Mesenchymal stem cell (in vitro differentiated cells and primary cell): ENCODE measurements at places on chromosomes 12 and 14.

- no peak for DNase-seq
Measured at GRCh38 chr12:128933926-128934325, 80.6 kb downstream of the GLT1D1 start.

- no peak for DNase-seq
Measured at GRCh38 chr14:31541702-31542101, 19.5 kb upstream of the NUBPL start.

GRCh38 chr12:101824831-101825230, 5.9 kb downstream of the GNPTAB start:
- no peak for DNase-seq

DNA sequence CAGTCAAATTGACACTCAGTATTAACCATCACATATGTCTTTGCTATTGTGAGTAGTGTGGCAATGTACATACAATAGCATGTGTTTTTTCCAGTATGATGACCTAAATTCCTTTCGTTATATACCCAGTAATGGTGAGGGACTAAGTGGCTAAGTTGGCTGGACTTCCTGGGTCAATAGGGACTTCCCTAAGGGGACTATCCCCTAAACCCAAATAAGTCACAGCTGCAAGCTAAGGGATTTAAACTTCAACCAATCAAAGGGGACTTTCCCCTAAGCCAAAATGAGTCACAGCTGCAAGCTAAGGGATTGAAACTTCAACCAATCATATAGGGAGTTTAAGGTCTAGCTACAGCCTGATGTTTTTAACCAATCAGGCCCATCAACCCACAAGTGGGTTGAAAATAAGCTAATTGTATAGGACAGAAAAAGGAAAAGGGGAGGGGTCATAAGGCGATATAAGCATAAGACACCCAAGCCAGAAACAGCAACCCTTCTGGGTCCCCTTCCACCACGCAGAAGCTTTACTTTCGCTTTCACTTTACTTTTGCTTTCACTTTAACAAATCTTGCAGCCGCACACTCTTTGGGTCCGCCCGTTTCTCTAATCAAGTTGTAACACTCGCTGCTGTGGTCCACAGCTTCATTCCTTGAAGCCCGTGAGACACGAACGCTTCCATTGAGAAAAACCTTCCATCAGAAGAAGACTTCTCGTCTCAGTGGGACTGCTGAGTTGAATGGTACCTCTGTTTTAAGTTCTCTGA, 404.4 kb downstream of the FLRT2 start:
- peak; percentile 25 for DNase-seq

- DNase-seq = no peak
Measured at GRCh38 chr12:90915353-90915752, 39.6 kb downstream of the CCER1 start.

- DNase-seq = no peak
Measured at GRCh38 chr14:64944041-64944440, 1.5 kb upstream of the GPX2 start.

DNA sequence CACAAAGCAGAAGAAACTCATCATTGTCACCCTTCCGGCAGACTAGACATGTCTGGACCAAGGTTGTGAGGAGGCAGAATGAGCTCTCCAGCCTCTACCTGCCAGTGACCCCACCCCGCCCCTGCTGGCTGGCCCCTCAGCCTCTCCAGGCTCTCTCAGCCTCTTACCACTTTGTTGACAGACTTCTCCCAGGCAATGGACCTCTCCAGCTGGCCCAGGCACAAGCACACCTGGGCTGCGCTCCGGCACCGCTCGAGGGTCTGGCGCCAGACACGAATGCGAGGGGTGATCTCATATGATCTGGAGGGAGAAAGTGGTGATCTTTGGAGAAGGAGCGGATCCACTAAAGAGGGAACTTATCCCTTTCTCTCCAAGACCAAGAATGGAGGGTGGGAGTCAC, 30.3 kb downstream of the BAZ2A start:
- DNase-seq = no peak

DNA sequence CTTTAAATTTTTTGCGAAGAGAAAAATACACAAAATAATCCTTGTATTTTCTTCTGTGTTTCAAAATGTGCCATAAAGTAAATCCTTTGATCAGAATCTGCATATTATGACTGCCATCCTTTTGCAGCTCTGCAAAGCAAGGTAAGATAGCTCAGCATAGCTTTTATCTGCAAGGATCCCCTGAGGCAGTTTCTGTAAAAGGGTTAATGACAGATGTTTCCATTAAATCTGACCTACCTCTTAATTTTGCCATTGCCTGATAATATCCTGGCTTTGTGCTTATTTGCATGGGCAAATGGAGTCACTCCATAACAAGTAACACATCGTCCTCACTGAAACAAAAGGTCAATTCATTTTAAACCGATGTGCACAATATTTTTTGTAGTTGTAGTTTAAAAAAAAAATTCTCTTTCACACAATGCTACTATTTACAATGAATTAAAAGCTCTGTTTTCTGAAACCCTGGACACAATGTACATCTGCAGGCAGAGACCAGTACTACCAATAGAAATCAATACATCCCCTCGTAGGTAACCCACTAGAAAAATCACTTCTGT, 108.5 kb upstream of the SOX5 start:
- DNase-seq = no peak

DNA sequence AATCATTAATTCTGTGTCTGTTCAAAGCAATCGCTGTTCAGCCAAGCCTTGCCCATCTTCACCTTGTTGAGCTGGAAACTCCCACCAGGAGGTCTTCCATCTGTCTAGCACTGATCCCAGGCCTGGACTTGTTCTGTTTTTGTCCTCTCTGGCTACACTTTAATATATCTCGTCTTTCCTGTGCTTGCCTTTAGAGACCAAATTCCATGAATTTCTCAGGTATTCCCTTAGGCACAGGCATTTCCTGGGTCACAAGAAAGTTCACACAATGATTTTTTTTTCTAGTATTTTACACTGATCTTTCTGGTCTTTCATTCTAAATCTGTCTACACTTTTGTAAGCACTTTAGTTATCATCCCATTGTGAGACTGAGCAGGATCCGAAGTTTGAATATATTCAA, 116.4 kb upstream of the CCND2 start:
- no peak for DNase-seq

DNA sequence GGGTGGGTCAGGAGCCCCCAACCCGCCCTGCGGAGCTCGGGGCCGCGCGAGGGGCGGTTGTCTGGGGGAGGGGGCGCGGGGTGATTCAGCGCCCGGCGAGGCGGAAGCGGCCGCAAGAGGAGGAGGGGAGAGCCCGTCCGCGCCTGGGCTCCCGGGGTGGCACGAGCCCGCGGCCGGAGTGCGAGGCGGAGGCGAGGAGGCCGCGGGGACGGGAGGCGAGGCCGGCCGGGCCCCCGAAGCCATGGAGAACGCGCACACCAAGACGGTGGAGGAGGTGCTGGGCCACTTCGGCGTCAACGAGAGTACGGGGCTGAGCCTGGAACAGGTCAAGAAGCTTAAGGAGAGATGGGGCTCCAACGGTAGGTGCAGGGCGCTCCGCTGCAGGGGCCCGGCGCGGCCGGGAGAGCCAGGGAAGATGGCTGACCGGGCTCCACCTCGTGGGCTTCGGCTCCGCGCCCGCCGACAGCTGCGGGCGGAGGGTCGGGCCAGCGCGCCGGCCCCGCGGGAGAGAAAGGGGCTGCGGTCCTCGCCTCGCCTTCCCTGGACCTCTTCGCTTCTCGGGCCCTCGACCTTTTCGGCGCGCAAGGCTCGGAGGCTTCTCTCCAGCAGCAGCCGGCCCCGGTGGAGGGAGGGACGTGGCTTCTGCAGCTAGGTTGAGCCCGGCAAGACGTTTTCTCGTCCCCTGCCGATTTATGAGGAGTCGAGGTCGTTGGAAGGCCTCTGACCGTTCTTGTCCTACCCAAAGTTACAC, 677 bp downstream of the ATP2A2 start:
- DNase-seq = peak; percentile 65

GRCh38 chr14:54709444-54709843, 142.5 kb downstream of the SAMD4A start:
- no peak for DNase-seq

GRCh38 chr12:46958599-46959290, 120.7 kb upstream of the PCED1B start:
- DNase-seq = no peak

DNA sequence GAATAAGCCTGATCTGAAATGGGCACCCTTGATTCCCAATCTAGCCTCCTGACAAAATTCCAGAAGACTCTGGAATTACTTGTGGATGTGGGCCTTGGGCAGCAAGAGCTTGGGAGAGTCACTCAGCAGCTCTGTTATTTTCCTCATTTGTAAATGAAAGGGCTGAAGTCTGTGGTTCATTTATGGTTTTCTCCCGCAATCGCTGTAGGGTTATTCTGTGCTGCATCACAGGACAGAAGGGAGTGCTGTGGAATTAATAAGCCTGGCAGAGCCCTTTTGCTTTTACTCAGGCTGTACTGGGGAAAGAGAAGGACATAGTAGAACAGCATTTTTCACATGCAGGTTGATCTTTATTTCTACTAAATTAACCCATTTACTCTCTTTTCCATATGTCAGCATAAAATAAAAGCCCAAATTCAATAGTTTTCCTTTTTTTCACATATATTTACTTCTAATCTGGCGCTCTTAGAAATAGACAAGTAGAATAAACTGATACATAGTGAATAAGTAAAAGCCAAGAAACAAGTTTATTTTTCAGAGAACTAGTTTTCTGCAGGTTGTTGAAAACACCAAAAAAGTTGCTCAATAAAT, 49.2 kb downstream of the DUSP16 start:
- DNase-seq = no peak

DNA sequence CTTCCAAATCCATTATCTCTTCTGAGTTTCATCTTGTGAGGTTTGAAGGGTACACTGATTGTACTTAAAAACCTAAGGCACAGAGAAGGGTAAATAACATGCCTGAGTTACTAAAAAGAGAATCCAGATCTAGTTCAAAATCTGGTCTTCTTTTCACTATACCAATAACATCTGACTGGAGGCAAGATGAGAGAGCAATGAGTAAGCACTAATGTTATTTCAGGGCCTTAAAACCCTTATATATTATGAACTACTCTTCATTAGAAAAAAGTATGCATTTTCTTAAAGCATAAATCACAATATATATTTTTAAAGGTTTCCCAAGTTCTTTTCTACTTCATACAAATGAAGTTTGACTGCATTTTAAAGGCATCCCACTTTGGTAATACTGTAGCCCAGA, 60.2 kb downstream of the GXYLT1 start:
- no peak for DNase-seq

DNA sequence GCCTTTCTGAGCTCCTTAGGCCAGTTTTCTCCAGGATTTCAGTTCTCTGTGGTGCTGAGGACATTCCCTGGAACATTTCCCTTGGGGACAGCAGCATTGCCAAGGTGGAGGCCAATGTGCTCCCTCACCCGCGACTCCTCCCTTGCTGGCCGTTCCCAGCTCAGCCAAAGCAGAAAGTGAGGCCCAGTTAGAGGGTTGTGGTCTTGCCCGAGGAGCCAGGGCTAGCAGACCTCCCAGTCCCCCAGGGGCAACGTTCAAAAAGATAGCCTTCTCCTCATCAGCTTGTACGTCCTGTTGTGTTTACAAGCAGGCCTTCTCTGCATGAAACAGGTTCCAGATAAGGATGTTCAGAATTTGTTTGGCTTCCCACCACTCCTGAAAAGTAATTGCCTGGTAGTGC, 78.4 kb downstream of the SSPN start:
- DNase-seq = peak; percentile 30

DNA sequence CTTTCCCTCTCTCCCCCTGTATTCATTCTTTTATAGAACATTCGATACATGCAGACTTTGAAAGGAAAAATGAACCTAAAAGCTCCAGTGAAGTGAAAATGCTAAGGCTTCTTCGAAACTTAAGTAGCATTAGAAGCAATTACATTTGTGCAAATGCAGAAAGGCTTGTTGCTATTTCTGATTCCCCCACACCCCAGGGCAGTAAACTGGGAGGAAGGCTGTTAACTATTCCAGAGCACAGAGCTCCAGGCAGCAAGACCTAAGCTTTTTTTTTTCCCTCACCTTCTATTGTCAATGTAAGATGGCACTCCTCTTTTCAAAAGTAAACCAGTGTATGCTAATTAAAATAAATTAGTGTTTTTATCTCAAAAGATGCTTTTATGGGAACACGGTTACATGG, 448.9 kb upstream of the TBX3 start:
- DNase-seq = no peak

- peak; percentile 94 for DNase-seq
Measured at GRCh38 chr14:49972823-49973222, 79.9 kb downstream of the ARF6 start.

DNA sequence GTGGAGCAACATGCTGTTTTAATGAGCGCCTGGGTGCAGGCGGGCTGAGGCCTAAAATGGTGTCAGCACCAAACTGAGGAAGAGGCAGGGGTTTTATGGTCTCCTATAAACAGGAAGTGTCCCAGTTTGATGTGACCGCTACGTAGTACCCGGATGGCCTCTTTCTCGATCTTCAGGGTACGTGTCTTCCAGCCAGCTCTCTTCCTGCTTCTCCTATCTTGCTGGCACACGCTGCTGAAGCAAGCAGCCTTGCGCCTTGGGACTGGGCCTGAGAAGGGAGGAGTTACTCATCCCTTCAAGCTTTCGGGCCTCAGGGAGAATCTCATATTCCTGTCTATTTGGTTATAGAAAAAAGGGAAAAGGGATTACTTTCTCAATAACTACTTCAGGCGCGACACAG, 28.2 kb upstream of the RNASE1 start:
- no peak for DNase-seq

- DNase-seq = no peak
Measured at GRCh38 chr12:82524641-82525040, 162.1 kb upstream of the TMTC2 start.

- DNase-seq = no peak
Measured at GRCh38 chr14:46057799-46058198, 593.8 kb downstream of the RPL10L start.

DNA sequence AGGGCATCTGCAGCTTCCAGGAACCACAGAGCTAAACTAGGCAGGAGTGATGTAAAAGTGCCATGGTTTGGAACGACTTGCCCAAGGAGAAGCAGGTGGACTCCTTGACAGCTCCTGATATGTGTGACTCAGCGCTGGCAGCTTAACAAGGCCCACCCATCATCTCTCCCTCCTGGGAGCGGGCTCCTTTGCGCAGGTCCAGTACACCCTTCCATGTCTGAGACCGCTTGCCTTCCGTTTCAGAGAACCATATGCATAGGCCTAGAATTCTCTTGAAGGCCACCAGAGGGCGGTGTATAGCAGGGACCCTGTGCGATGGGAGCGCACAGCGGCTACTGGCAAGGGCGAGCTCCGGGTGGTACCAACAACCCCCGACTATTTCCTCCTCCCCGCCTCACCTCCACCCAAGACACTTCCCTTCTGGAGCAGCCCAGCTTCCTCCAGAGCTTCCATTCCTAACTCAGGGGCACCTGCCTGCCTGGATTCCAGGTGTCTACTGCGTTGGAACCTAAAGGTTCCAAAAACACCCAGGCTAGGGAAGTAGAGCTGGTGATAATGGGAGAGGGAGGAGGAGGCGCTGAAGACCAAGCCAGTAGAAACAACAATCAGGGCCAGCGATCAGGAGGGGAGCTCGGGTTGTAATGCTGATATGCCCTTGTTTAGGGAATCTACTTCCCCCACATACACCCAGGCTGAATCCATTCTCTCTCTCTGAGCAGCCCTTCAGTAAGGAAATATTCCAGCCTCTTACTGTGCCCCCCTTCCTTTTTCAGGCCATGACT, 6.3 kb downstream of the DHH start:
- peak; percentile 87 for DNase-seq
